T-cell (primary cell): ENCODE measurements at places on chromosomes 3 and 15.
A peak's percentile ranks its signal among the peaks of the same experiment; 100 is the strongest.

- no peak for DNase-seq
Measured at GRCh38 chr3:15606434-15606891, 4.9 kb downstream of the BTD start.

DNA sequence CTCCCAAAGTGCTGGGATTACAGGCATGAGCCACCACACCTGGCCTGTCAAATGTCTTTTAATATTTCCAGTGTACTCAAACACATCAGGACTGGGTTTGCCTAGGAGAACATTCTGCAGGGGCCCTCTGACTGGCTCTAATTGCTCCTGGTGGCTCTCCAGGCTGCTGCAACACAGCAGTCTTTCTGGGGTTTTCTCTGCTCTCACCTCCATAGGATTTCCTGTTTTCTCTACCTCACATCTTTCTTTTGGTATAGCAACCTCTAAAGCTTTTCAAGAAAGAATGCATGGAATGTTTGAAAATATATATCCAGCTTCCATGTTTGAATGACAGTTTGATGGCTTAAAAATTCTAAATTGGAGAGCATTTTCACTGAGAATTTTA is 83.3 kb upstream of the IGSF10 start:
- DNase-seq: no peak

DNA sequence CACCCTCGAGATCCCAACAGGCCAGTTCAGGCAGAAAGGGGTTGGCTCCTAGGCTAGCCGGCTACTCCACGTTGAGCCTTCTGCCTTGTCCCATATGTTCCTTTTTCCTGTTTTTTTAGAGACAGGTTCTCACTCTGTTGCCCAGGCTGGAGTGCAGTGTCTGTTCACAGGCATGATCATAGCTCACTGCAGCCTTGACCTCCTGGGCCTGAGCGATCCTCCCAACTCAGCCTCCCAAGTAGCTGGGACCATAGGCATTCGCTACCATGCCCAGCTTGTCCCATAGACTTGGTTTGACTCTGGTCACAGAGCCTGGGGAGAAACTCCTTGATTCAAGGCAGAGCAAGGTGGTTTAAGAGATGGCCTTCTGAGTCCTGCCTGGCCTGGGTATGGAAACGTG is 32.3 kb downstream of the ZNF710 start:
- no peak for DNase-seq

- no peak for DNase-seq
Measured at GRCh38 chr15:96462768-96463750, 132.6 kb downstream of the NR2F2 start.

DNA sequence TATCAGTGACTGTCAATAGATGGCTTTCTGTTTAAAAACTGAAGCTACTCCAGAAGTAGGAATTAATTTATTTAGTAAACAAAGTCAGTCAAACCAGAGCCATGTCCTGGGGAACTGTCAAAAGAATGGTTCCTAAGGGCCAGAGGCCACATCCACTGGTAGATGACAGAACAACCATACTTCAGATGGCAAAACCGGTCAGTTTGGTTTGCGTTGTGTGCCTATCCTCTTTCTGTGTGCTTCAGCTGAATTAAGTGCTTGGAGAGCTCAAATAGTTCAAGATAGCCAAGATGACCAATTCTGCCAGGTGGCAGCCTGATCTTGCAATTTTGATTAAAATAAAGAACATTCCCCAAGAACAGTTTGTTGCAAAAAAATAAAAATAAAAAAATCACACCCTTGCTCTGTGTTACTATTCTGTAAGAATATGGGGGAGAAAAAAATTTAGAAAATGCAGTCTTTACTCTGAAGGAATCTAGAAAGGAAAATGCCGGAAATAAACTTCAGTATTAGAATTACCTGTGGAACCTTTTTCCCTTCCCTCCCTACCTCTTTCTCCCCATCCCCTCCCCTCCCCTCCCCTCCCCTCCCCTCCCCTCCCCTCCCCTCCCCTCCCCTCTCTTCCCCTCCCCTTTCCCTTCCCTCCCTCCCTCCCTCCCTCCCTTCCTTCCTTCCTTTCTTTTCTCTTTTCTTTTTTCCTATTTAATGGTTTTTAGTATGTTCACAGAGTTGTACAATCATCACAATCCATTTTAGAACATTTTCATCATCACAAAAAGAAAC is 2.5 kb downstream of the MAP3K13 start:
- no peak for DNase-seq

DNA sequence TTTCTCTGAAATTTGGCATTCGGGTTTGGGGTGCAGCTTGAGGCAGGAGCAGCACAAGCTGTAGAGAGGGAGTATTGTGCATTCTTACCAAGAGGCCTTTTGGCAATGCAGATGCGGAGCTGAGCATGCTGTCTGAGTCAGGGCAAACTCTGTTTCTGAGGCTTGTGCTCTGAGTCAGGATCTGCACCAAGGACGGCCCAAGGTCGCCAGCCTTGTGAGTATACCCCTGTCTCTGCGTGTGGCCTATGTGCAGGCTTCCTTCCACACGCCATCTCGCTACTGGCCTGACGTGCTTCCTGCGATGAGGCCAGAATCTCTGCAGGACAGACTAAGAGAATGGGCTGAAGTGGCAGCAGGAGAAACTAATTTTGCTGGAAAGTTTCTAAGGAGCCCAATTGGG is 83.8 kb upstream of the ROPN1 start:
- DNase-seq: no peak

DNA sequence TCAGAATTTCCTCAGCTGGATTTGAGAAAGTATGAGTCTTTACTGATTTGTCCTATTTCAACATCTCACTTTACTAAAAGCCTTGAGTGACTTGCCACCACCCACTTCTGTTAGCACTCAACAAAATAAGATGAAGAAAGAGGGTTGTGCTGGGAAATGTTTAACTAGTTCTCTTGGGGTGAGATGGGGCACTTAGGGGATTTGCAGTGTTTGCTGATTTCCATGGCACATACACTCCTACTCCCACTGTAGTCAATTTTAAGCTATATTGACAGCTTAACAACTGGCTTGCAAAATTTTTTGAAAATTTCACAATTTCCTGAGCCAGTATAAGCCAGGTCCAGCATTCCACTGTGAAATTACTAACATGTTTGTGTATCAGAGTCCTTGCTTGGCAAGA is 463.1 kb upstream of the ARHGEF26 start:
- no peak for DNase-seq

DNA sequence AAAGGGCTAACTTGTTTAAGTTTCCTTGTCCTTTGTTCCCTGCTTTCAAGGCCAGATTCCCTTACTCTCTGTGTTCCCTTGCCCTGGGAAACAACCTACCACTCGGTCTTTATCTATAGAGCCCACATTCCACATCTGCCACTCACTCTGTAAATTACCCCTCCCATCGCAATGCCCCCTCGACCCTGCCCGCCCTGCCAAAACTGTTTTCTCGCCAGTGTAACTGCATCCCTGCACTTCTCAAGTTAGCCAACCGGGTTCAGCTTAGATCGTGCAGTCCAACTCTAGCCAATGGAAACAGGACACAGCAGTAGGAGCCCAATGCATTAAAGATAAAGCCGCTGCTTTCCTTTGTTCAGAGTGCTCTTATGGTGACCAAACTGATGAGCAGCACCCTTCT is 263.6 kb downstream of the TBL1XR1 start:
- DNase-seq: no peak

- DNase-seq: no peak
Measured at GRCh38 chr15:62503451-62503850, 338.4 kb upstream of the C2CD4B start.

DNA sequence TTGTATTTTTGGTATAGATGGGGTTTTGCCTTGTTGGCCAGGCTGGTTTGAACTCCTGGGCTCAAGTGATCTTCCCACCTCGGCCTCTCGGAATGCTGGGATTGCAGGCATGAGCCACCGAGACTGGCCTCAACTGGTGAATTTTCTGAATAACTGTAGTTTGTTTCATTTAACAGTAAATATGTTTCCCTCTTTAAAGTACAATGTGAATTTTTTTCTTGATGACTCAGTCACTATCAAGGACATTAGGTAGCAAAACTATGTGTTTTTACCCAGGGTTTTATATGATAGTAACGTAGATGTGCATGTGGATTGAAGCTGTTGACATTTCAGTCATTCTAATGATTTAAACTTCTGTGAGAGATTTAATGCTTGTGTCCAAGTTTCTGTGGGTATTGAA is 40.2 kb upstream of the MAPKBP1 start:
- DNase-seq: no peak

- DNase-seq: no peak
Measured at GRCh38 chr15:95866711-95867440, 463.6 kb upstream of the NR2F2 start.

DNA sequence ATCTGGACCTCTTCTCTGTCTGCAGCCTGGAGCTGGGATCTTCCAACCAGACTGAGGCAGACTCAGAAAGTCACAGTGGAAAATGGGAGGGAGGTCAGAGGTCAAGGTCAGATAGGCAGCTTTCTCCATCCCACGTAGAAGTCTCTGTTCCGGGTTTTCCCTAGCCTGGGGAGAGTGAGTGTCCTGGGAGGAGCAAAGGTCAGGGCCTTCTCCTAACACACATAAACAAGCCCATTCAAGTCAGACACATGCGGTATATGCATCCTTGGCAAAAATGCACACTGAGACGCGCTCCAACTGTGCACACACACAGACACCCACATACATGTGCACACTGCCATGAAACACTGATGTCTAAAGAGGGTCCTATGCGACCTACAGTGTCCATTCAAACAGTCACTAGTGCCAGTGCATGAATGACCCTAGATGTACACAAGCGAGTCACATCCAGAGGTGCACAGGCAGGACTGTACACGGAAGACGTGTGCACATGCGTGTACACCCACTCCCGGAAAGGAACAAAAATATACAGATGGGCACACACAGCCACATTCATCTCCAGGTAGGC is 681 bp downstream of the TWF2 start:
- no peak for DNase-seq

- DNase-seq: no peak
Measured at GRCh38 chr3:12990781-12991480, 82.3 kb downstream of the IQSEC1 start.

GRCh38 chr15:91320101-91320500 is 220.0 kb downstream of the SV2B start:
- DNase-seq: no peak

DNA sequence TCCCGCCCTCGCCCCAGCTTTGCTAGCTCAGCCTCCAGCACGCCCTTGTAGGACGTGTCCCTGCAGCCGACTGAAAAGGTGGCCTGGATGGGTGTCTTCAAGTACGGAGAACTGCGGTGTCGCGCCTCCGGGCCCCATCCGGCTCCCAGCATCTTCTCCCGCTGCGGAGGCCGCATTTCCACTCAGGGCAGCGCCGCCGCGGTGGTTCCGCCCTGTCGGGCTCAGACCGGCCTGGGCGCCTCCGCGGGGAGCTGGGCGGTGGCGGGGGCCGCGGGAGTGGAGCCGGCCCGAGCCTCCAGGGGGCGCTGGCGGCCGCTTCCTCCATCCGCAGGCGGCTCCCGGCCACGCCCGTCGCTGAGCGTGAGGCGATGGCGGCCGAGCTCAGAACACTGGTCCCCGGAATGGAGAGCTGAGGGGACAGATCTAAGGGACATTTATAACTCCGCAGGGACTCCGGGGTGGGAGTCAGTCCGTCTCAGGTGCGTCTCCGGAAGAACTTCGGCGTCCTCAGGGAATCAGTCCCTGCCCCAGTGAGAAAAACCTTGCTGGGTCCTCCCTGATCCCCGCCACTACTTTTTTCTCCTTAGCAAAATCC is 13.6 kb upstream of the SMCO1 start:
- peak; percentile 44 for DNase-seq
